ENCODE measurements at places on chromosomes 3 and 15.

GRCh38 chr15:90744759-90745402 is 27.7 kb downstream of the BLM start:
- no peak for DNase-seq

GRCh38 chr3:46852839-46853355 is 10.3 kb downstream of the MYL3 start:
- no peak for DNase-seq

DNA sequence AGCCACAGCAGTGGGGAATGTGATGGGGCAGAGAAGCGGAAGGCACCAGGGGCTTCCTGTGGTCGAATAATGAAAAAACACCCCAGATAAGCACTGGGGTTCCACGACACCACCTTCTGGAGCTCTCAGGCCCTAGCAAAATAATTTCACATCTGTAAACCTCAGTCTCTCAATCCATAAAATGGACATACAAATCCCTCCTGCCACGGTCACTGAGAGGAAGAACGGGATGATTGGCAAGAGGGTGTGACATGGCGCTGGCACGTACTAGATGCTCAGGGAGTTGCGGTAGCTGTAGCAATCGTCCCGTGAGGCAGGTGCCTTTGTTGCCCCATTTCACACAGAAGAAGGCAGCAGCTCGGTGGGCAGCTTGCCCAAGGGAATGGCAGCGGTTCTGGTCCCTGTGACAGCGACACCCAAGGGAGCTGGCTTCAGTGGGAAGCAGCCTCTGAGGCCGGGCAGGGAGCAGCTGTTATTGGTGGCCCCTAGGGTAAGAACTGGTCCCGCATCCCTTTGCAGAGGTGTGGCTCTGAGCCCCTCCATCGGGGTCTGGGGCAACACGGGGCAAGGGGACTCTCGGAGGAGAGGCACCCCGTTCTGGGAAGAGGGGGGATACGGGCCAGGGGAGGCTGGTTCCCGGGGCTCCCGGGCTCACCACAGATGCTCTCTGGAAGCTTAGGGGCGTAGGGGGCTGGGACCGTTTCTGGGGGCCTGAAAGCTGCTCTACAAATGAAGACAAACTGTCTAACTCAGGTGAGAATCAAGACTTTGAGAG is 114.0 kb upstream of the ALDH1A3 start:
- no peak for DNase-seq

GRCh38 chr3:73611176-73611575 is 13.6 kb downstream of the PDZRN3 start:
- no peak for DNase-seq

GRCh38 chr15:79090487-79091203 is at the start of gene RASGRF1:
Gene RASGRF1 (minus strand): TSS chr15:79090780. CDS start chr15:79090498, 282 bp downstream.
- no peak for DNase-seq
